ENCODE measurements at places on chromosomes 13 and 19.

DNA sequence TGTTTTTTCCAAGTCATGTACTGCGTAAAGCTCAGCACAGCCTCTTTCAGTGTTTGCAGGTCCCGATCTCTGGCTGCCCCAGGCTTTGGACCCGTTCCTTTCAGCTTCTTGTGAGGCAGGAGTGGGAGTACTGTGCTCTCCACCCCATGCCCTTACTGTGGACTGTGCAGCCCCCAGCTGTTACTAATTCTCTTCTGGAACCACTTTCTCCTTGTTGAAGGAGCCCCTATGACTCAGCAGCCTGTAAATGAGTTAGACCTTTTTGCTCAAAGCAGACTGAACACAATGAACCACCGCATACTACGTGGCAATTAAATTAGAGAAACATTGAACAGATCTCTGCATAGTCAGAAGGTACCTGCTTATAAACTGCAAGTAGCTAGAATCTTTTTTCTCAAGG is 39.0 kb downstream of the SERTM1 start:
- no peak for DNase-seq

- no peak for DNase-seq
Measured at GRCh38 chr13:48010698-48011097, 9.6 kb upstream of the SUCLA2 start.

DNA sequence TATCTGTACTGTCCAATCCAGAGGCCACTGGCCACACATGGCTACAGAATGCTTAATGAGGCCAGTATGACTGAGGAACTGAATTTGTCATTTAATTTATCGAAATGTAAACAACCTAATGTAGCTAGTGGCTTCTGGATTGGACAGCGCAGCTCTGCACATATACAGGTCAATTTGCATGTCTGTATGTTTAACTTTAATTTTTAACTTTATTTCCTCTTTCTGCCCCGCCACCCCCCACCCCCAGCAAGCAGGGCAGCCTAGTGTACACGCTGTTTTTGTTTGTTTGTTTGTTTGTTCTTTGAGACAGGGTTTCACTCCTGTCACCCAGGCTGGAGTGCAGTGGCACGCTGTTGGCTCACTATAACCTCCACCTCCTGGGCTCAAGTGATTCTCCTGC is 15.5 kb downstream of the ZSWIM9 start:
- DNase-seq = no peak

GRCh38 chr13:24784319-24784718 is 20.4 kb downstream of the RNF17 start:
- no peak for DNase-seq

- DNase-seq = no peak
Measured at GRCh38 chr13:43446126-43446525, 340.6 kb downstream of the ENOX1 start.
